ENCODE measurements at places on chromosomes 7 and 10. TPM values are rescaled to one million over a fixed set of nuclear protein-coding genes. Genes with fewer than 3 reads are reported as not detected.

KLF14 gene
- not detected for total RNA-seq

HMX2 gene
- total RNA-seq: not detected

DDC gene
- total RNA-seq: not detected

CLCN1 gene
- not detected for total RNA-seq

LRRD1 gene
- total RNA-seq: not detected

FAM25G gene
- not detected for total RNA-seq

NUTM2E gene
- total RNA-seq: not detected

CLEC2L gene
- not detected for total RNA-seq

CALML3 gene
- not detected for total RNA-seq

NXPH1 gene
- total RNA-seq: not detected

EPO gene
- total RNA-seq: not detected

PAX4 gene
- total RNA-seq: not detected

GIMAP4 gene
- total RNA-seq: 389 TPM

LLCFC1 gene
- not detected for total RNA-seq

PLAU gene
- 1.2 TPM for total RNA-seq

Data from dermis lymphatic vessel endothelial cell (primary cell).